BE2C (cell line): ENCODE measurements at places on chromosomes 7 and 10.
A peak's percentile ranks its signal among the peaks of the same experiment; 100 is the strongest.

DNA sequence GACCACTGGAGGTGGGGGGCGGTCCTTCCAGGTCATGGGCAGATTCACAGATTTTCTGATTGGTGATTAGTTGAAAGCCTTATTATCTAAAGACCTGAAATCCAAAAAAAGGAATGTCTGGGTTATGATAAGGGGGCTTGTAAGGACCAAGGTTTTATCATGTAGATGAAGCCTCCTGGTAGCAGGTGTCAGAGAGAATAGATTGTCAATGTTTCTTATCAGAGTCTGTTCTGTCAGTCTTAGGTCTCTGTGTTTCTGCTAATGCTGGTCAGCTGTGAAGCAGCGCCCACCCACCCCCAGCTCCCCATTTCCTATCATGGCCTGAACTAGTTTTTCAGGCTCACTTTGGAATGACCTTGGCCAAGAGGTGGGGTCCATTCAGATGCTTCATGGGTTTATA, 21.2 kb downstream of the TES start:
- no peak for DNase-seq

DNA sequence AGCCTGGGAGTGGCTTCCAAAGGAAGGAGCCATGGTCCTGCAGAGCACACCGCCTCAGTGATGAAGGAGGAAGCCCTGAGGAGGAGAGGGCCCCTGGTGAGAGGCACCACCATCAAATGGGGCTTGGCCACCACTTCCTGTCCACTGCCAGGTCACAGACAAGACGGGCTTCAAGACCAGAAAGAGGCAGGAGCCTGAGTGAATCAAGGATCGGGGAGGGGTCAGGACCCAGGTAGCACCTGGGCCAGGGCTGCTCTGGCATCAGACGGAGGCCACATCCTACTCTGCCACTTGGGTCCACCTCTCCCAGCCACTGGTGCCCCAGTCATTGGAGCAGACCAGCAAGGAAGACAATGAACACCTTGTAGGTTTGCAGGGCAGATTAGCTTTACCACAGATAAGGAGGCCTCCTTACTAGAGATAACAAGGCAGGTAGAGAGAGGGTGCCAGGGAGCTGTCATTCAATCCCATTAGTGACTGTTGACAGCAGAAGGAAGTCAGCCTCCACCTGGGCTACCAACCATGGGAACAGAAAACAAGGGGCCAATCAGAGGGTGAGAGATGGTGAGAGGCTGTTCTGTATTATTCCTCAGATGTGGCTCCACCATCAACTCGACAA, 143.4 kb downstream of the TNS3 start:
- no peak for DNase-seq

DNA sequence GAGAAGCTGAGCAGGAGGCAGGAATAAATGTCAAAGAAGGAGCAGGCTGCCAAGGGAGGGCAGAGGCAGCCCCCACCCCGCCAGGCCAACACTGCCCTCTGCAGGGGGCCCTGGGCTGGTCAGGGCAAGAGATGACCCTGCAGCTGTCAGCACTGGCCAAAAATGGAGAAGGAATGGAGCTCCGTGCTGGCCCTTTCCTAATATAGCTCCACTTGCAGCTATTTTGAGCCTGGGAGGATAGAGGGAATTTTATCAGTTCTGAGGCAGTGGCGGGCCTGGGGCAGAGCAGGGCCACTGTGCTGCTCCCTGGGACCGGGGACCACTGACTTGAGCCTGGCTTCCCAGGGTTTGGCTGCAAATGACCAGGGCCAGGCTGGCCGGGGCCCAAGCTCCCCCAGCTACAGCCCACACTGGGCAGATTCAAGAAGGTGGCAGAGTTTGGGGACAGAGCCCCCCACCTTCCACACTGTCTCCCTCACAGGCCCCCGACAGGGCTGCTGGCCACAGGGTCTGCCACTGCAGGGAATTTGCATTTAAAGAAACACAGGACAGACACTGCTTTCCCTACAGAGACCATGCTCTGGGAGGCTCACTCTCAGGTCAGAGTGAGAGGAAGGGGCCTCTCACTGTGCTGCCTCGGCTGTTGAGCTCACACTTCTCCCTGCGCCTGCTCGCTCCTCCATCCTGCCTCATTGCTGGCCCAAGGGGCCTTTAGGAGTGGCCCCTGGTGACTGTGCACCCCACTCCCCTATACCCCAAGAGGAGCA, 16.2 kb downstream of the LDB3 start:
- peak; percentile 76 for DNase-seq

DNA sequence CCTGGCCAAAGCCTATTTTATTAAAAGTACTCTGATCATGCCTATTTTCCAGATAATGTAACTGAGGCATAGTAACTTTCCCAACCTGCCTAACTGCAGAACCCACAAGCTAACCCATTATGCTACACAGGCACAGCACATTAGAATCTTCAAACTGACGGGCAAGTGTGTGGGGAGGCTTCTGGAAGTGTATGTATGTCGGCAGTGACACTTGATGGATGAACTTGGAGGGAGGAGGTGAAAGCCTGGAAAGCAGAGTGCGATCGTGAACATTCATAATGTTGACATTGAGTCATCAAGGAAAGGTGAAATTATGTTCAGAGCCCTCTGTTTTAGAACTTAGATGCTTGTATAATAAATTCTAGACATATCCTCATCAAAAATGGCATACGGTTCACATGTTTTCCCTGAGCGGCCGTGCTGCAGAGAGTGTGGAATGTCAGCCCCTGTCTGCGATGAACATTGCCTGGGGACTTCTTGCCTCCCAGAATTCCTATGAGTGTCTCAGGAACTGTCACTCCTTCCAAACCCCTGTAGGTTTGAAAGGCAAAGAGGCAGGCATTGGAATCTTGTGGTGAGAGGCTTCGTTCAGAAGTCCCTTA, 102.4 kb downstream of the SLIT1 start:
- no peak for DNase-seq

GRCh38 chr10:126350216-126350992, 37.9 kb downstream of the ADAM12 start:
- DNase-seq: peak; percentile 28

GRCh38 chr7:265998-266850, 23.7 kb upstream of the FOXL3 start:
- DNase-seq: no peak

DNA sequence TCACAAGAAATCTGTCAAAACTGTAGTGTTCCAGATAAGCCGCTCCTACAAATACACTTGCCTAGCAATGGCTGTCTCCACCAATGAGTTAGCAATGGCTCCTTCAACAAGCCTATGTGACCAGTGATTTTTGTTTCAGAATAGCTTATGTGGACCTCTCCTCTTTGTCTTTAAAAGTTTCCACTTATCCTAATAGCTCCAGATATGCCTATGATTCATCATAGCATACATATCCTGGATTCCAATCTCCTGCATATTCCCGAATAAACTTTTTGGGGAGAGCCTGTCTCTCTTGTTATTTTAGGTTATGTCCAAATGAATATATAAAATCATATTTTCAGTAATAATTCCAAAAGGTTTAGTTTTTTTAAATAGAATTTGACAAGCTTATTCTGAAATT, 510.6 kb downstream of the ARL4A start:
- no peak for DNase-seq

DNA sequence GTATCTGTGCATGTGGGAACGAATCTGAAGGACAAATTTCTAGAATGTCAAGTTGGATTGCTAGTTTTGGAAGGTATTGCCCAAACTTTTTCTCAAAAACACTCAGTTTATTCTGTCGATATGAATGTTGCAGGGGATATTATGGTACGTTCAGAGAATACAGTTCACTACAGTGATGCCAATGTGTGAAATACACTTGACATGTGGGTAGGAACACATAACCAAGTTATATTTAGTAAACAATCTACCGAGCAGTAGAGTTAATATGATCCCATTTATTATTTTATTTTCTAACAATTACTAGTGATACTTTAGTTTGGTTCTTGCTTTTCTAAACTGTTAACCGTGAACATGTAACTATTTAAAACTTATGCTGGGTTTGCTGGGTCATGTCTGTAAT, 37.4 kb downstream of the KIAA1217 start:
- DNase-seq: no peak

DNA sequence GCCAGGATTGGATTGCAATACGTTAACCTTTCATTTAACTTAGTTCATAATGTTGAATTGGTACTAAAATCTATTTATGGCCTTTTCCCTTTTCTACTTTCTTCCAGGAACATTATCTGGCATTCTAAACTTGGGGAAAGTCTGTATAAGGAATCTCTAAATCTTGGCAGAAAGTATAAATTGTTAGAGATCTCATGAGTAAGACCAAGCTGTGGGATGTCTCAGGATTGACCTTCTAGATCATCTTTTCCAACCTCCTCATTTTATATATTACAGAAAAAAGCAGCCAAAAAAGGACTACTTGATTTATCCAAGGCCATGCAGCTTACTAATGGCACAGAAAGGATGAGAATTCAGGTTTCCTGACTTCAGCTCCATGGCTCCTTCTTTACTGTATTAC, 598.3 kb downstream of the INHBA start:
- DNase-seq: no peak

GRCh38 chr7:445563-446288, 73.9 kb downstream of the PDGFA start:
- no peak for DNase-seq

DNA sequence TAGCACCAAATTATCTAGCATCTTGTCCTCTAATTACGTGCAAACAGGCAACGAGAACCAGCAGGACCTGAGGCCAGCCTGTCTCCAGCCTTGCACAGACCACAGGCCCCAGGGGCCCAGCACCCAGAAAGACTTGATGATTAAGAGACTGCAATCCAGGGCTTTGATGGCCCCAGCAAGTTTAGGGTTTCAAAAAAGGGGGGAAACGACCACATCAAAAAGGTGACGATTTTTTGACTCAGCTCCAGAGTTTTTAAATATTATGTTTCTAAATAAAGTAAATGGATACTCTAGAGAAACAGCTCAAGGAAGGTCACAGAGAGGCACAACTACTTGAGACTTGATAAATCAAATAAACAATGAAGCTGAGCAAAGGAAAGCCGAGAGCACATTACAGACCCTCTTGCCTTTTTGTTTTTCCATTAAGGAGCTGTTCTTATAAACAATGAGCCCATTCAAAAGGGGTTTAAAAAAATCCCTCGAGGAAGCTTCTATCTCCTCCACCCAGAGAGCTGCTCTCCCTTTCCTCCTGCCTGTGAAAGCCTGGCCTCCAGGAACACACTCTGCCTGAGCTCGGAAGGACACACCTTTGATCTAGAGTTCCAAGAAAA, 44.1 kb downstream of the GLI3 start:
- DNase-seq: no peak

GRCh38 chr7:17166824-17167379, 131.6 kb upstream of the AHR start:
- DNase-seq: no peak

GRCh38 chr10:118116715-118117449, 70.1 kb upstream of the RAB11FIP2 start:
- peak; percentile 13 for DNase-seq

DNA sequence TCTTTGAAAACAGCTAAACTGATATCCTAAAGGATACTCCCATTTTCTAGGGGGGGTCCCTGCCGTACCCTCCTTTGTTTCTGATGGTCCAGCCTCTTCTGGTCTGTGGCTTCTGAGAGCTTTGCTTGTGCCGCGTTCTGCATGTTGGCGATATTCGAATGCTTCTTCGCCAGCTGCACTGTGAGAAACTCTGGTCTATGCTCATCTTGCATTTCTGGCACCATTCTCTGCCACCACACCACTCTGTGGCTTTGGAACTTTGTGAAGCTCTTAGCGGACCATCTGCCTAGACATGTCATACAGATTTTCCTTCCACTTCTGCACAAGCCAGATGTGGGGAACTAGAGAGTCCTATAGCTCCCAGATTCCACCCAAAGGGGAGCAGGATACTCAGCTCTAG, 197.2 kb downstream of the REEP3 start:
- DNase-seq: no peak

GRCh38 chr7:42240416-42240815, 3.4 kb upstream of the GLI3 start:
- no peak for DNase-seq
